ENCODE measurements at places on chromosomes 4 and X. TPM values are rescaled to one million over a fixed set of nuclear protein-coding genes. Genes with fewer than 3 reads are reported as not detected.

GRCh38 chr4:150713251-150713650, 131.3 kb downstream of the MAB21L2 start:
- no peak for DNase-seq

Gene ZNF827
- polyA plus RNA-seq, result 13.4 TPM

DNA sequence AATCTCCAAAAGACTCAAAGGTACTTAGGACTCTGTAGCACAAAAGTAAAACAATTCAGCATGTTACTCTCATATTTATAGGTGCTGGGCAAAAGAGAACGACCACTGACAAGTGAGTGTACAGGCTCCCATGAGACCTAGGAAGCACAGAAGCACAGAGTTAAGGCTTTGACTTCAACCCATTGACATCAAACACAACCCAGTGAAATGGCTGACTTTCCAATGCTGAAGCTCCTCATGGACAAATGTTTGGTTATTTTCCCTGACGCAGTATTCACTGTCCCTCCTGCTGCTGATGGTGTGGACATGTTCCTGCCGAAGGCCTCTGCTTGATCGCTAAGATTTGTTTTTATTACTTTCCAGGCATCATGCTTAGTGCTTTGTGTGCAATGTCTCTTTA, 148.7 kb downstream of the TSPAN5 start:
- no peak for DNase-seq

Gene SUPT20HL2
- not detected for polyA plus RNA-seq

Gene HSD17B13
- 0.29 TPM for polyA plus RNA-seq

Gene HAND2
- 0.64 TPM for polyA plus RNA-seq

DNA sequence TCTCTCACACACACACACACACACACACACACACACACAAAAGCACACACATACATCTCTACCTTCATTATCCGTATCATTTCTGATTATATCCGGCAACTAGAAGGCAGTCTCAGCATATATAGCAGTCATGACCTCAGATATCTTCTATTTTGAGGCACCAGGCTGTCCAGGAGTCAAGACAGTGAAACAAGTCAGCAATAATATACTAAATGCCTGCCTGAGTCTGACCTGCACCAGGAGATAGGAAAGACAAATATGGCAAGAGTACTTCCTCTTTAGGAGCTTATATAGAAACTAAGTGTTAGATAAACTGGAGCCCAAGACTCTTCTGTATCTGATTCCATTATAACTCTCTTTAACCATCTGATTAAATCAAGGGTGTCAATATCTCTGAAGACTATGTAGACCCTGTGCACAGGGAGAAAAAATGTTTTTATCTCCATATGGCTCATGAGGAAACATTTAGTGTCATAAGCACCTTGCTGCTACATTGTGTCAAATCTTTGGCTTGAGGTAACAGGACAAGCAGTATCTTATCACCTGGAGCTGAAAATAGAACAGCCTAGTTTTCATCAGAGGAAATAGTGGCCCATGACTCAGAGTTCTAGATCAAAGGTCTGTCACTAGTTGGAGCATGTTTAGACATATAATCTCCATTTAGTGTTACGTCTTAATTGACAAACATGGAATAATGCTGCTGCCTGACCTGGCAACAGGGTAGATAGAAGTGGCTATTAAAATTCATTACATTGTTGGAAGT, 27.0 kb upstream of the FAM47B start:
- no peak for DNase-seq

DNA sequence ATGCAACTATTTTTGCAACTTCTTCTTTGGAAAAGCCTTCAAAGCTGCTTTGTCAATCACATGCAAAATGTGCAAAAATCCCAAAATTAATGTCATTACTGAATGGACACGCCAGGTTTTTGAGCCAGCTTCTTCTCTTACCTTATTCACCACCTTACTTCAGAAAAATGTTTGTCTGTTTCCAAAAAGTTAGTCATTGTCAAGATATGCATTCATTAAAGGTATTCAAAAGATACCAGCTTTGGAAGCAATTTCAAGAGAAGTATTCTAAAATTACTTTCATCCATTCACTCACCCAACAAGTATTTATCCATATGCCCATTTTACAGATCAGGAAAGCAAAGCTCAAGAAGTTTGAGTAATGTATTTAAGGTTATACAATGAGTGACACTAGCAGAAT, 2.3 kb upstream of the SEPSECS start:
- DNase-seq, result no peak

- DNase-seq, result no peak
These were observed 80.6 kb downstream of the PPP2R2C start for GRCh38 chr4:6391852-6392188.

DNA sequence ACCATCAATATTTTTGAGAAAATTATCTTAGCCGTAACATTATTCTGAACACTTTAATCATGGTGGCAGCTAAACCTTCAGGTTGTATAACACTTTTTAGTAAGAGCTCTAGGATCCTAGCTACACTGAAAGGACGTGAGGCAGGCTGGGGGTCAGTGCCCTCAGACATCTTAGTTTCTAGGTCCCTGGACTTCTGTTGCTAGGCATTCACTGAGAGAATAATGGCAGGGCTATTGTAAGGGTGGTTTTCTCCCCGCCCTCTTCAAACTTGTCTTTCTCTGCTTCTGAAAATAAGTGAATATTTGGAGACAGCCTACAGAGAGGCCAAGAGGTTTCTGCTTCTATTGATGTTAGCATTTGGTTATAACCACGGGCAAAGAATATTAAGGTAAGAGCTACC, 15.4 kb upstream of the MMRN1 start:
- no peak for DNase-seq

DNA sequence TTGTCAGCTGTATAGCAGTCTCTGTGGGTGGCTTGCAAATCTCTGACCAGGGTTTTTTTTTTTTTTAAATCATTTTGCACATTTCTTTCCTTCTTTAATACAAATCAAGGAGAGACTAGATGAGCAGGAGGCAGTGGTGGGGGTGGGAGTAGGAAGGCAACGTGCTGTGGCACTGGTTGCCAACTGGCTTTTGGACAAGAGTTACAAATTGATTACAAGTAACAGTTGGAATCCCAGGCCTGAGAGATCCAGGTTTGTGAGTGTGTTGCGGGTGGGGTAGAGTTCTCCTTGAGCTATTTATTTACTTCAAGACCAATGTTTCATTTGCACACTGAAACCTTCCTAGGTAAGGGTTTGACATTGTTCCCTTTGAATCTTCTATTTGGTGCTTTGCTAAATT, 325.3 kb downstream of the AFF2 start:
- DNase-seq, result no peak

DNA sequence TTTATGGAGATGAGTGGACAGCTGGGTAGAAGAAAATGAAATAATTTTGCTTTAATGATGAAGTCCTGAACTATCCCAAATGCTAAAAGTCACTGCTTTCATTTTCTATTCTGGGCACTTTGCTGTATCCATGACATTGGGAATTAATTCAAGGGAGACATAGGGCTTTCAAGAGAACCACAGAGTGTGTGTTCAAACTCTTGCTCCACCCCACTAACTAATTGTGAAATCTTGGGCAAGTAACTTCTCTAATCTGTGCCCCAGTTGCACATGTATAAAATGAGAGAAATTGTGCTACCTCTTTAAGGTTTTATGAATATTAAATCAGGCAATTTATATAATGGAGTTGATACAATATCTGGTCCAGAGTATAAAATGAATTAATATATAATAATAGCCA, 1422.0 kb downstream of the ADGRL3 start:
- no peak for DNase-seq
